Activated CD4-positive, alpha-beta T cell treated with anti-CD3 and anti-CD28 coated beads, Interleukin-2, amount 50 U/mL, for 4 hours (primary cell): ENCODE measurements at places on chromosomes 7 and 10.

- no peak for DNase-seq
These were observed 96.8 kb downstream of the TMEM26 start for GRCh38 chr10:61356354-61356753.

- no peak for DNase-seq
These were observed 275.3 kb downstream of the NRG3 start for GRCh38 chr10:82150123-82150900.

- DNase-seq = no peak
These were observed 32.7 kb downstream of the PKD1L1 start for GRCh38 chr7:47915616-47915976.

DNA sequence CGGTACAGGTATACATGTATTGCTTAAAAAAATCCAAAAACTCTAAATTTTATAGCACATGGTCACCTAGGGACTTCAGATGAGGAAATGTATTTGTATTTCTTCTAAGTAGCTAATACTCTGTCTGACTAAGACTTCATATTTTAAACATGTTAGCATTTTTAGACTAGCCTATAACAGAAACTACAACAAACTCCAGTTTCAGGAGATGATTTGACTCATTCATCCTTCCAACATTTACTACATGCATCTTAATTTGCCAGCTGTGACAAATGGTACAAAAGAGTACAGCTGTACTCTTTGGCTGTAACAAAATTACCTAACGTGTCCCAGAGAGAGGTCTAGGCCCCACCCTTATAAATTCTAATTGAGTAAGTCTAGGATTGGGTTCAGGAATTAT, 22.2 kb downstream of the TMEM209 start:
- no peak for DNase-seq

DNA sequence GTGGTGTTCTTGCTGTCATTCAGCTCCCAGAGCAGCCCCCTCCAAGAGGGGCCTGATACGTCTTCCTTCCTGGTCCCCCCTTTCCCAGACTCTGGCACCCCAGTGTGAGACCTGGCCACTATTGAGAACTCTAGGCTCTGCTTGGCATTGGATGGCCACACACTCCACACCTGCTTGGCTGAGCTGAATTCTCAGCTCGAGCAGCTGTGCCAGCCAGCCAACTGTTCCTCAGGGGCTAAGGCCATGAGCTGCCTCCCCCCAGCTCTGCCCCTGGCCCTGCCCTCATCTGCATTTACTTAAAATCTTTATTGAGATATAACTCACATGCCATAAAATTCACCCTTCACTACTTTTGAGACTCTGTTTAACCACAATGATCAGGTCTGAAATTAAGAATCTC, 6.7 kb downstream of the TLL2 start:
- no peak for DNase-seq

GRCh38 chr7:77427996-77428603, 12.0 kb upstream of the GSAP start:
- DNase-seq = no peak

DNA sequence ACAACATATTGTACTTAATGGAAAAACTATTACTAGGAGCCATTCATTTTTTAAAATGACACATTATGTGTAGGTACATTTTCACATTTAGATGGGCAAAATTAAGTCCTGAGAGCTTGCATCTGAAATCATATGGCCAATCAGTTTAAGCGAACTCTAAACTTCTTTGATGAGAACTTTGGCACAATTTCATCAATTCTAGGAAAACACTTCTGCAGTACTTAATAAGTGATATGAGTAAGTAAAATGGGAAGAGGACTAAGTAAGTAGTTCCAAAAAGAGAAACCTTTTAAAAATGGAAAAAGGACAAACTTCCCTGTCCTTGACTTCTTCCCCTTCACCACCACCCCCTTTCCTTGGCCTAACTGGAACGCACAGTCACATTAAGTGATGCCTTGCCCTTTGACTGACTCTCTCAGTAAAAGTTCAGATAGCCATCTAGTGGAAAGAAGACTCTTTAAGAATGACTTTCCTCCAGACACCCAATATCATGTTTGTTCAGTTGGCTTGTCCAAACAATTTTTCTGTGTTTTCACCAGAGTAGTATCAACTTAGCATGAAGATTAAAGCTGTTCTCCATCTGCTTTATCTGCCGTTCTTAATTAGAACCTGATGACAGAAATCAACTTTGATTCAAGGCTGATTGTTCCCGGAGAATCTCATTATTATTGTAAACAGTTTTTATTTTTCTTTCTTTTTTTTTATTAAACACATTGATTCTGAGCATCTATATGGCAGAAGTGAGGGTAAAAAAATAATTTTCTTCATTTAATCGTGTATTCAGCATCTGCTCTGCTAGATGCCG, 45.1 kb downstream of the CNNM2 start:
- DNase-seq = no peak

DNA sequence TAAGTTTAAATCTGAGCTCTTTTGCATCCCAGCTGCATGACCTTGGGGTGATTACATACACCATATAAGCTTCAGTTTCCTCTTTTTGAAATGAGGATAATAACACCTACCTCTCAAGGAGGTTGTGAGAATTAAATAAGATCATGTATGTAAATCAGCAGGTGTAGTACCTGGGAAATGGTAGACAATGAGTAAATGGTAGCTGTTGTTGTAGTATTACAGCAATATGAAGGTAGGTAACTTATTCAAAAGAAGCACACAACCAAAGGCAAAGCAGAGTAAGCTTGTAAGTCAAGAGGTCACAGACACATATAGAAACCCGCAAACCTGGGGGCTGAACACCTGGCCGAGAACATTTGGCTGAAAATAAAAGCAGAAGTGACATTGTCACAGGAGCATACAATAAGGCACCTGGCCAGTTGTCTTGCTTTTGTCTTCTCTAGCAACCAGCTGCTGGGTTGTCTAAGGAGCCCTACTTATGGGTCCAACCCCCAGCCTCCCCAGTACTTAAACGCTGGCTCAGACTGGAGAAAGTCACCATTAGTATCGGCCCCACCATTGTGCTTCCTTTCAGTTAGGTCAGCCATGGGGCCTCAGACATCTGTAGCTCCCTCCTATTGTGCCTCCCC, 203.6 kb upstream of the MKLN1 start:
- DNase-seq = no peak

GRCh38 chr7:47143339-47143738, 438.6 kb downstream of the TNS3 start:
- no peak for DNase-seq

- no peak for DNase-seq
These were observed 19.2 kb downstream of the NIPSNAP2 start for GRCh38 chr7:55983537-55983936.

DNA sequence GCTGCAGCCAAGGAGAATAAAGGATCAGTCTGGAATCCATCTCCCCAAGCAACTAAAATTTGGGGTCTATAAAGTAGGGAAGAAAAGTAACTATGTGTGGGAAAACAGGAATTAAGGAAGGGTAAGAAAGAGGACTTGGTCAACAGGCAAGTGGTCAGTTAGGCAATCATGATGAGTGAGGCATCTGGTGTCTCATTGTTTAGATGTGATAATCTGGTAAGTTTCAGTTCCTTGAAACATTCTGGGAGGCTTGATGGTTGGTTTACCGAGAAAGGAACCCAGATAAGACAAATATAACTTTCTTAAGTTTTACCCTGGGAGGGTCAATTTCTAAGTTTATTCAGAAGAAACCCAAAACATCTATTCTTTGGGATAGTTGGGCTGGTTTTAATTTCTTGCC, 22.3 kb downstream of the HYAL4 start:
- no peak for DNase-seq

DNA sequence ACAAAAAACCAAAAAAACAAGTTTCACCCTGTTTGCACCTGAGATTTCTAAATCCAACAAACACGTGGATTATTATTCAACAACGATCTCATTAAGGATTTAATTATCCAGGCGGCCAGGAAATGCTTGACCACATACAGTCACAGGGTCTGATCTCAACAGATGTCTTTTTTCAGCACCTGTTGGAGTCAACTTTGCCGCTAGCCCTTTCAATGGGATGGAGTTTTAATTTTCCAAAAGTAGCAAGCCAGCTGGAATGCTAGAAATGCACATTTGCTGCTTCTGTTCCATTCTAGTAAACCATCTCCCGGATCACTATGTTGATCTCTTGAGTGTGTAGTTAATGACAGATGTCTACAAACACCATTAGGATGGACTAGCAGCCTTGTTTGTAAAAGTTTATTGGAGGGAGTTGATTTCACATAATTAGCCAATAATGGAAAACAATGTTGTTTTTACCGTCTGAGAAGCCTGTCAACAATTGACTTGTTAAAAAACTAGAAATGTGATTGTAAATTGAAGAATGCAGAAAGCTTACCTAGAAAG, 64.2 kb upstream of the DKK1 start:
- DNase-seq = no peak

GRCh38 chr10:128686630-128687278, 560.5 kb upstream of the MKI67 start:
- DNase-seq = no peak

DNA sequence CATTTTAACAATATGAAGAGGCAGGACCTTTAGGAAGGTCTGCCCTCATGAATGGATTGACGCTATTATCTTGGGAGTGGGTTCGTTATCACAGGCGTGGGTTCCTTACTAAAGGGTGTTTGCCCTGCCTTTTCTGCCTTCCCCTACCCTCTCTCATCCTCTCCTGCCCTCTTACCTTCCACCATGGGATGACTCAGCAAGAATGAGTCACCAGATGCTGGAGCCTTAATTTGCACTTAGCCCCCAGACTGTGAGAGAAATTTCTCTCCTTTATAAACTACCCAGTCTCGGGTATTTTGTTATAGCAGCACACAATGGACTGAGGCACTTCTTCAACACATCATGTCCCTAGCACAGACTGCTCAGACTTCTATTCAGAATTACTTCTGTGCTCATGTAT, 31.4 kb upstream of the ZNF32 start:
- no peak for DNase-seq

DNA sequence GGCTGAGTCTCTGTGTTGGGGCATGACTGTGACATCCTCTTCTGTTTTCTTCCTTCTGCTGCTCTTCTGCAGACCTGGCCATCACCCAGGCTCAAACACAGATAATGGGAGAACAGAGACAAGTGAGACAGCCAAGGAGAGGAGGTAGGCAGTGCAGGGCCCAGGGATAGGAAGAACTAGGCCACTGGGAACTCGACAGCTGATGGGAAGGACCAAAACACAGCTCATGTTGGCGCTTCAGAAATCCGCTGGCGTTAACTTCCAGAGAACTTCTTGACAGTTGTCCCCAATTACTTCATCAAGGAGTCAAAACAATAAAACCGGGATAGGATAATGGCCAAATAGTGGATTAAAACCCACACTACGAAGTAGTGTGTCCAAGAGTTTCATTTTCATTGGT, 97.0 kb upstream of the PALS2 start:
- DNase-seq = no peak

DNA sequence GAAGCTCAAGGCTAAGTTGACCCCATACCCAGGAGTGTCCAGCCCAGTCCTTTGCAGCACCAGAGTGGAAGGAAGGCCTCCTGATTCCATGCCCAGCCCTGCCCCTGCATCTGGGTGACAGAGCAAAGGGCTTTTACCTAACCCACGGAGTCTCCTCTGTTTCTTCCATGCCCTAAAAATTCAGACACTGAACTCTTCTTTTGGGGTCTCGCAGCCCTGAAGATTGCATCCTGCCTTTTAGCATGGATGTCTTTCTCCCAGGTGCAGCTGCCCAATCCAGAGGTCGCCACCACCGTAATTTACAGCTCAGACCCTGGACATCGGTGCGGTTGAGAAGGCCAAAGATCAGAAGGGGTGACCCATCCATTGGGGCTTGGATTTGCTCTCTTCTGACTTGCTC, 50.8 kb downstream of the CXCL12 start:
- DNase-seq = no peak

- no peak for DNase-seq
These were observed 999 bp downstream of the ITIH5 start for GRCh38 chr10:7665767-7666166.

GRCh38 chr7:3294432-3295100, 6.5 kb upstream of the SDK1 start:
- no peak for DNase-seq

DNA sequence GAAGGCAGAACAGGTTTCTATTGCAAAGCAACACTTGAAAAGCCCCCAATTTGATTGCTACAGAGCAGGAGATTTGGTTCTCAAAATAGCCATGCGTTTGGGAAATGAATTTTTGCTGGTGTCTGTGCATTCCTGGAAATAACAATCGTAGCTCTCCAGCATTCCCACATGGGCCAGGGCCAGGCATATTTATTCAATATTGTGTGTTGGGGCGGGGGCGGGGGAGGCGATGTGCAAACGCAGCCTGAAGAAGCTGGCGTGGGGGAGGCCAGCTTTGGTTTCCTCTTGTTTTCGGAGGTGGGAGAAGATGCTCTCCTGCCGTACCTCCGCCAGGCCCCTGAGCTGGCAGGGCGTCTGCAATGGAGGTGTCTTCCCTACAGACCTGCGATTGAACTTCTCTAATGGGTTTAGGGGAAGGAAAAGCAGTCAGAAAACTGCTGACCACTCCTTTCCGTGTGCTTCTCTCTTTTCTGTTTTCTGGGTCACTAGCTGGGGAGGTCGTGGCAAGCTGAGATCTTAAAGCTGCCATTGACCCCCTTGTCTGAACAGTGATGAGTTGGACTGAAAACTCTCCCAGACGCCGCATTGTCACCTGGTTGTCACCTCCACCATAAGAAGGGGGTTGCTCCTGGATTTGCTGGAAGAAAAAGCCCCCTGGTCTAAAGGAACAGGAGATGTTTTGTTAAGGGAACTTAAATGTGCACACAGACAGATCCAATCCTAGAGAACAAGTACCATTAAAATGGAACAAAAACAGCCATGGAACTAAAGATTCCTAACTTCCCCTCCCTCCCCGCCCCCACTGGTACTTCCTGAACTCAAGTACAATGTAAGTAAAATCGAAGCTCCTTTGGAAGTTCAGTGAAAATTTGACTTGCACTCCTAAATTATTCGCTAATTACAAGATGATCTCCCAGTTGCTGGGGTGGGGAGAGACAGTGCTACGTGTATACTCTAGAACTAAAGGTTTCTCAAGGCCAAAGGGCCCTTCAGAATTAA, 56.4 kb upstream of the HABP2 start:
- no peak for DNase-seq

DNA sequence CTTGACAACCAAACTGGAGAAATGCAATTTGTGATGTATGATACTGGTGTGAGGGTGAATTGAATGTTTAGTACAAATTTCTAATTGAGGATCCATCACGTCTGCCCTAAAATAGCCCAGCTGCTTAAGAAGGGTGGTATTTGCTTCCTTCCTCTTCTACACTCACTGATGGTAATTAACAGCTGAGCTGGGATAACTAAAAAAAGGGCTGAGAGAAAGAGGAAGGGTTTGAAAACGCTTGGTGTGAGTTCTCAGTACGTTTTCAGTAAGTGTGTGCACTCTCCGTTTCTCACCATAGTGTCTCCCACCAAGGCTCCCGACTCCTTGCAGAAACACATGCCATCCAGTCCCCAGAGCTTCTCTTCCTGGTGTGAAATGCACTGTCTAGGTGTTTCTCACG, 54.3 kb downstream of the MAP3K8 start:
- DNase-seq = no peak

DNA sequence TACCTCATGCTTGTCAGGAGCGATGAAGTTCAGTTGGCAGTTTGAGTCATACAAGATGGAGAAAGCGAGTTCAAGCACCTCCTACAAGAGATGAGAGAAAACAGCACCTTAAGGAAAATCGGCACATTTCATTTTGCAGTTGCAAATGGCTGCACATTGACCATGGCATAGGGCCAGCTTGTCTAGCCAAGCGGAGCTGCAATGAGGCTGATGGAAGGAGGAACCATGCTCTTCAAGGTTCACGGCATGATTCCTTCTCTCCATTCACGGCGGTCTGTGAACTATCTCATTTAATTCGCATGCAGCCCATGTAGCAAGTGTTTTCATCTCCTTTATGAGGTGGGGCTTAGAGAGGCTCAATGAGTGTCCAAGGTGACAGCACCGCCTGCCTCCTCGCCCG, 137.4 kb upstream of the AOAH start:
- DNase-seq = no peak
